ENCODE measurements at places on chromosomes 6 and 20.

DNA sequence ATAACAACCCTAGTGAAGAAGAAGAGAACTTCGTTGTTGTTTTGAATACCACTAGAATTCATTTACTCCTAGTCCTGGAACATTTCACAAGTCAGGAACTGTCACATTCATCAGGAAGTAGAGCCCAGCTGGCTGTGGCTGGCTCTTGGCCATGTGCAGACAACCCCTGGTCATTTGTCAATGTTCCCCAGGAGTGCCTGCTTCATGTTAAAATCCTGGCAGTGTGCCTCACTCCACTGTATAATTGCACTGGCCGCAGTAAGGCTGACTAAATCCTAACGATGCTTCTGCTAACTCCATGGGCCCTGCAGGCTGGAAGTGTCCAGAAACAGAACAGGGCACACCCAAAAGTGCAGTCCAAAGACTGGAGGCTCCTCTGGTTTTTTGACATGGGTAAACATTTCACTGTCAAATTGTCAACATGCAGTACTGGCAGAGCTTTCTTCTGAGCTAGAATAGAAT is 41.5 kb upstream of the ADGRF1 start:
- H3K27me3 ChIP-seq = no peaks in the 10 kb centered on the region
- no peak overlapping the region for H3K27ac ChIP-seq
- H3K4me1 ChIP-seq = no peaks in the 10 kb centered on the region

DNA sequence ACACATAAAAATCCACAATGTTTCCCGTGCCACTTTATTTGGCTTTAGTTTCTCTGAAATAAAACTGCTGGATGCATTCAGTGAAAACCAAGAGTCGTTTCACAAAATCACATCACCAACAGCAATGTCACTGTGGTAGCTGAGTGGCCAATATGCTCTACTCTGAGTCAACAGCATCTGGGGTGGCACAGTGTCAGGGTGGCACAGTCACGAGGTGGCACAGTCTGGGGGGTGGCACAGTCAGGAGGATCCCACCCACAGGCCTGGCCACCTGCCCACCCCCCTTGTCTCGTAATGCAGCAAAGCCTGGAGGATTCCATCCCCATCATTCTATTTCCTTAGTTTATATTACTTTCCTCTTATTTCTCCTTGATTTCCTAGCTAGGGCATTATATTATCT is 87.0 kb downstream of the ANKRD60 start:
- no peaks in the 10 kb centered on the region for H3K4me1 ChIP-seq
- H3K36me3 ChIP-seq = no peaks in the 10 kb centered on the region
- H3K27me3 ChIP-seq = peaks cover 18% of the 10 kb centered on the region
- H3K27ac ChIP-seq = no peak overlapping the region
- H3K4me3 ChIP-seq = no peak overlapping the region

- H3K27me3 ChIP-seq = no peaks in the 10 kb centered on the region
- peaks cover 68% of the 10 kb centered on the region for H3K4me1 ChIP-seq
- H3K4me3 ChIP-seq = no peak overlapping the region
- H3K36me3 ChIP-seq = peaks cover 92% of the 10 kb centered on the region
- DNase-seq = no peak
- H3K27ac ChIP-seq = no peak overlapping the region
Measured at GRCh38 chr6:137878486-137879285, 11.6 kb downstream of the TNFAIP3 start.

DNA sequence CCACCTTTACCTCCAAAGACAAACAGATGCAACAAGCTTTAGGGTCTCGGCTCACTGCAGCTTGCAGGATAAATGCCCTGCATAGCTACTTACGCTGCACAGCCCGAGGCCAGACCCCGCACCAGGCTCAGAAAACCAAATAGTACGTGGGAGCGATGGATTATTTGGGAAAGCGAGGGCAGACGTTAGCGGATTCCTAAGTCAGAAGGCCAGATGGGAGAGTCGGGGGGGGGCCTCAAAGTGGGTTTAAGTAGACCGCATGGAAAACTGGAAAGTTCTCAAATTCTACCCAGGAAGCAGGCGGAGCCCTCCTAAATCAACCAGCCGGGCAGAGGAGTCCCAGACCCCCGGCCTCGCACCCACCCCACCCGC is 382 bp downstream of the SFT2D1 start:
- H3K27me3 ChIP-seq = no peaks in the 10 kb centered on the region
- DNase-seq = no peak
- peaks cover 15% of the 10 kb centered on the region for H3K36me3 ChIP-seq
- H3K4me1 ChIP-seq = peaks cover 50% of the 10 kb centered on the region

- DNase-seq = no peak
- H3K36me3 ChIP-seq = no peaks in the 10 kb centered on the region
- H3K27ac ChIP-seq = no peak overlapping the region
- peaks cover 5% of the 10 kb centered on the region for H3K4me1 ChIP-seq
- H3K27me3 ChIP-seq = no peaks in the 10 kb centered on the region
- no peak overlapping the region for H3K4me3 ChIP-seq
Measured at GRCh38 chr6:135226537-135226936, 45.4 kb downstream of the MYB start.

DNA sequence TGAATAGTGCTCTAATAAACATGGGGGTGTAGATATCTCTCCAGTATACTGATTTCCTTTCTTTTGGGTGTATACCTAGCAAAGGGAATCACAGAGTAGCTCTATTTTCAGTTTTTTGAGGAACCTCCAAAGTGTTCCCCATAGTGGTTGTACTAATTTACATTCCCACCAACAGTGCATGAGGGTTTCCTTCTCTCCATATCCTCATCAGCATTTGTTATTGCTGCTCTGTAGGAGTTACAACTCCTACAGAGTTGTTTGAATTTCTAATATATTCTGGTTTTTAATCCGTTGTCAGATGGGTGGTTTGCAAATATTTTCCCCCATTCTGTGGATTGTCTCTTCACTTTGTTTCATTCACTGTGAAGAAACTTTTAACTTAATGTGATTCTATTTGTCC is 207.9 kb downstream of the FUT9 start:
- no peak for DNase-seq
- H3K4me1 ChIP-seq = no peaks in the 10 kb centered on the region
- H3K36me3 ChIP-seq = no peaks in the 10 kb centered on the region
- H3K4me3 ChIP-seq = no peak overlapping the region

DNA sequence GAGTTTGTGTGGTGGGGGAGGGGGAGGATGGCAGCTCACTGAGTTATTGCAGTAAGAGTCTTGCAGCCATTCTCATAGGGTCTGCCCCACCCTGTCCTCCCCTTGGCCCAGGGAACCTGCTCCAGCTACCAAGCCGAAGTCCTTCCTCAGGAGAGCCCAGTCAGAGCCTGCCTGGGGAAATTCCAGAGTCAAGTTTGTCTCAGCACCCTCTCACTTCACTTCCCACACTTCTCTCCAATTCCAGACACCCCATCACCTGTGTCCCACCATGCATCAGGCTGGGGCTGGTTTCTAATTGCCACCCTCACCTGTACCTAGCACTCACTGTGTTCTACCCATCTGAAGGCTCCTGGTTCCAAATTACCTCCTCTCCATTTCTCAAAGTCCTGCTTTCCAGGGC is 10.3 kb upstream of the SLC22A16 start:
- no peak for DNase-seq
- H3K36me3 ChIP-seq = no peaks in the 10 kb centered on the region
- H3K4me3 ChIP-seq = no peak overlapping the region
- no peaks in the 10 kb centered on the region for H3K27me3 ChIP-seq
- no peaks in the 10 kb centered on the region for H3K4me1 ChIP-seq
- no peak overlapping the region for H3K27ac ChIP-seq
